ENCODE measurements at places on chromosomes 13 and 19.

DNA sequence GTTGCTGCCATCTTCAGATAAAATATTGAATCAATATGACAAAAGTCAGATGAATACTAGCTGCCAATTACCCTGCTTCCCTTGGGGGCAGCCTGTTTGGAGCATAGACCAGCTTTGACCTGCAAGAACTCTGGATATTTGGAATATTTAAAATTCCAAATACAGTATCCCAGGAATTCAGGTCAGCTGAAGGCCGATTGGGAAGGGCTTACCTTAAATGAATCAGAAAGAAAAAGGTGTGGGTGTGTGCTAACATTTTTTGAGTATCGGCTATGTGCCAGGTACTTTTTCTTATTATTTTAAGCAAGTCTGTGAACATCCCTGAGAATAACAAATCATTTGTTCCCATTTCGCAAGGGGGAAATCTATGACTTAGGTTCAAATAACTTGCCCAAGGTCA lies 1.8 kb upstream of the RUBCNL start:
- H3K4me3 ChIP-seq, result no peak overlapping the region
- no peaks in the 10 kb centered on the region for H3K36me3 ChIP-seq
- peaks cover 8% of the 10 kb centered on the region for H3K4me1 ChIP-seq
- peaks cover 2% of the 10 kb centered on the region for H3K27me3 ChIP-seq

DNA sequence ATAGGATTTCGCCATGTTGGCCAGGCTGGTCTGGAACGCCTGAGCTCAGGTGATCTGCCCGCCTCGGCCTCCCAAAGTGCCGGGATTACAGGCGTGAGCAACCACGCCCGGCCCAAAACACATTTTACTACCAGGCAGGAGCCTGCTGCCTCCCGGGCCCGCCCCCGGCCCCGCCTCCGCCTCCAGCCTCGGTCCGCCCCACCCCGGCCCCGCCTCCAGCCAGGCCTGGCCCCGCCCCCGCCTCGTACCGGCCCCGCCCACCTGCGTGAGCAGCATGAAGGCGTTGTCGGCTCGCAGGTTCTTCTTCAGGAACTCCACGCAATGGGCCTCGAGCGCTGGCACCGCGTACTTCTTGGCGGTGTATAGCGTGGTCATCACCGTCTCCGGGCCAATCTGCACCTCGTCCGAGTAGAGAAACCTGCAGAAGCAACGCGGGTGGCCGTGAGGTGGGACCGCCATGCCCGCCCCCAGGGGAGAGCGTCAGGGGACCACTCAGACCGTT lies 22.7 kb downstream of the BTBD2 start:
- no peaks in the 10 kb centered on the region for H3K4me1 ChIP-seq
- H3K4me3 ChIP-seq, result no peak overlapping the region
- H3K27me3 ChIP-seq, result no peaks in the 10 kb centered on the region
- H3K36me3 ChIP-seq, result no peaks in the 10 kb centered on the region

- no peak for DNase-seq
- H3K4me1 ChIP-seq, result no peaks in the 10 kb centered on the region
- no peak overlapping the region for H3K4me3 ChIP-seq
- H3K36me3 ChIP-seq, result no peaks in the 10 kb centered on the region
- no peaks in the 10 kb centered on the region for H3K27me3 ChIP-seq
- H3K27ac ChIP-seq, result no peak overlapping the region
These were observed 642.1 kb upstream of the ARGLU1 start for GRCh38 chr13:107209824-107210722.

DNA sequence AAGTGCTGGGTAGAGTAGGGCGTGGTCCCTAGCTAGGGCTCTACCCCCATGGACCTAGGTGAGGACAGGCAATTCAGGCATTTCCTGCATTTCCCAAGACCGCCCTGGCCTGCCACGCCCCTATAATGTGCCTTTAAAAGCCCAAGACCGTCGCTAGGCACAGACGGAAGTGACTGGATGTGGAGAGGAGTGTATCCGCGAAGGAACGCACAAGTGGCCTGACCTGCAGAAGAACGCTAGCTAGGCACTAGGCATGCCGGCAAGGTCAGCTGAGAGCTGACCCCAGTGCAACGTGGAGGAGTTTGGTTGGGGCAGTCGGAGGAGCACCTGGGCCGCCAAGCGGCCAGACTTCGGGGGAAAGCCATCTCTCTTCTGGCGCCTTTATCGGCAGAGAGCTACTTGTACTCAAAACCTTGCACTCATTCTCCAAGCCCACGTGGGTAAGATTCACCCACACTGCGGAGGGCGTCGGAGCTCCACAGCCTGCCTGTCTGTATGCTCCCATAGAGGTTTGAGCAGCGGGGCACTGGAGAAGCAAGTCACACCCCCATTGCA lies 370.0 kb downstream of the FGF9 start:
- H3K27me3 ChIP-seq, result no peaks in the 10 kb centered on the region
- no peak overlapping the region for H3K27ac ChIP-seq
- no peaks in the 10 kb centered on the region for H3K36me3 ChIP-seq
- peak; percentile 89 for DNase-seq

- no peaks in the 10 kb centered on the region for H3K27me3 ChIP-seq
- peak; percentile 70 for DNase-seq
- no peak overlapping the region for H3K4me3 ChIP-seq
- no peaks in the 10 kb centered on the region for H3K4me1 ChIP-seq
These were observed 6.0 kb downstream of the TEKTIP1 start for GRCh38 chr19:3544742-3545668.

DNA sequence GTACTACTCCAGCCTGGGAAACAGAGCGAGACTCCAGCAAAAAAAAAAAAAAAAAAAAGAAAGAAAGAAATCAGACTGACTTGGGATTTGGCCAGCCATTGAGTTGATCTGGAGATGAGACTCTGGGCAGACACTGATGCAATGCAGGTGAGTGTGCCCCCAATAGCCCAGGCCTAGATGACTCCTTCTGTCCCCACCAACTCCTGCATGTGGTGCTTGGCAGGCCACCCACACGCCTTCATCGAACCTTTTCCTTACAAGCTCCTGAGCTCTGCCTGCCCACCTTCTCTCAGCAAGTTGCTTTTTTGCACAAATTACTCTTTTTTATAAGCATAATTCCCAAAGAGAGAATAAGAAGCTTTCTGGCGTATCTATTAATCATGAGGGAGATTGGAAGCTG lies 97.9 kb upstream of the MBNL2 start:
- no peak overlapping the region for H3K4me3 ChIP-seq
- H3K36me3 ChIP-seq, result no peaks in the 10 kb centered on the region
- peaks cover 18% of the 10 kb centered on the region for H3K4me1 ChIP-seq
- no peak overlapping the region for H3K27ac ChIP-seq
- H3K27me3 ChIP-seq, result no peaks in the 10 kb centered on the region

GRCh38 chr13:80265348-80265747 lies 75.6 kb downstream of the SPRY2 start:
- no peak overlapping the region for H3K4me3 ChIP-seq
- DNase-seq, result no peak
- H3K27me3 ChIP-seq, result no peaks in the 10 kb centered on the region
- no peaks in the 10 kb centered on the region for H3K36me3 ChIP-seq
- no peak overlapping the region for H3K27ac ChIP-seq

- DNase-seq, result no peak
- no peaks in the 10 kb centered on the region for H3K4me1 ChIP-seq
- H3K4me3 ChIP-seq, result no peak within 1 kb of the TSS
- H3K36me3 ChIP-seq, result no peaks in the 10 kb centered on the region
These were observed at the start of gene ITGBL1 for GRCh38 chr13:101452519-101453485. Gene ITGBL1 (plus strand): TSS chr13:101452675. CDS start chr13:101452834, 159 bp downstream.

DNA sequence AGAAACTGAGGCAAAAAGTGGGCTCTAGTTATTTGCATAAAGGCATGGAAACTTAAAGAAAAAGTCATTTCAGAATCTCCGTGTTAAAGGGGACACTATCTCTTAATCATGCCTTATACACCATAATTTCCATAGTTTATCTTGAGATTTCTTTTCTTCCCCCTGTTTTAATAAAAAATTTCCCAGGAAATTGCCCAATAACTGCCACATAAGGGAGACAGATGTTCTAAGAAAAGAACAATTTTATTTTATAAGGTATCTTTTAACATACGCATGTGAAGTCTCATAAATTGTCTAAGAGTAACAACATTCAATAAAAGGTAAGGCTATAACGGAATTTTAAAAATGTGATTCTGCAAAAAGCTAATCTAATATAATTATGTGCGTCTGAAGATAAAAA lies 371.3 kb downstream of the IRS2 start:
- DNase-seq, result no peak
- H3K4me1 ChIP-seq, result no peaks in the 10 kb centered on the region
- no peak overlapping the region for H3K4me3 ChIP-seq
- H3K27ac ChIP-seq, result no peak overlapping the region
- H3K36me3 ChIP-seq, result no peaks in the 10 kb centered on the region
- H3K27me3 ChIP-seq, result no peaks in the 10 kb centered on the region

DNA sequence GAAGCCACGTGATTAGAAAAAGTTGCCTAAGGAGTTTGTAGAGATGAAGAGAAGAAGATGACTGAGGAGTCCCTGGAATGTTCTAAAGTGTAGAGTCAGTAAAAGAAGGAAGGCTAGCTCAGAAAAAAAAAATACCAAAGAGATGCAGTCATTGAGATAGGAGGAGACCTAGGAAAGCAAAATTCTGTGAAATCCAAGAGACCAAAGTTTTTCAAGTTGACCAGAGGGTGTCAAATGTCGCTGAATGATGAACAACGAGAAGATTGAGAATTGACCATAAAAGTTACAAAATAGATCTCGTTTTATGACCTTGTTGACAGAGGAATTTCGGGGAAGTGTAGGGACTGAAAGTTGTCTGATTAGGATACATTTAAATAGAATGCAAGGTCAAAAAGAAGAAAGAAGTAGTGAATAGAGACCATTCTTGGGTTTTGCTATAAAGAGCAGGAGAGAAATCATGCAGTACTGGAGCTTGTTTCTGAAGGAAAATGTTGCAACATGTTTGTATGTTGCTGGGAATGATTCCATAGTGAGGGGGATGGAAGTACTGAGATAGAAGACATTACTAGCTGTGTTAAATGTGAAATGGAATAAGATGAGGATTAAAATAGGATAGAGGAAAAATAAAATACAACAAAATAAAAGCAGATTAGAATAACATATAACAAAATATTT lies 30.2 kb upstream of the HTR2A start:
- H3K27me3 ChIP-seq, result no peaks in the 10 kb centered on the region
- DNase-seq, result peak; percentile 69
- no peak overlapping the region for H3K4me3 ChIP-seq
- no peaks in the 10 kb centered on the region for H3K4me1 ChIP-seq

DNA sequence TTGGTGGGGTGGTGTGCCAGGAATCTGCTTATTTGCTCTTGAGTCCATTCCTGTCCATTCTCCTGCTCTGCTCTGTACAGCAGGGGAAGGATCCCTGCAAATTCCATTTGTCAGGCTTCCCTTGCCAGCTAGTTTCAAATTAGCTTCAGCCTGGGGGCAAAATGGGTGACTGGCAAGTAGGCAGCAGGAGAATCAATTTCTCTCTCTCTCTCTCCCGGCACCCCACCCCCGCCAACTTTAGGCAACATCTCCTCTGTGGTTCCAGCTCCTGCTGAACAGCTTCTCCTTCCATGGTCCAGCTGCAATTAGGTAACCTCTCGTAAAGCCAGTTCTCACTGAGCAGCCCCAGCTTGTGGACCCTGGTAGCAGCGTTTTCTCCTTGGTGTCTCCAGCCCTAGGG lies 6.7 kb upstream of the MYCBP2 start:
- H3K27ac ChIP-seq, result no peak overlapping the region
- H3K27me3 ChIP-seq, result no peaks in the 10 kb centered on the region
- no peak for DNase-seq
- no peak overlapping the region for H3K4me3 ChIP-seq

GRCh38 chr19:35292421-35293362 lies 731 bp downstream of the MAG start:
- no peak overlapping the region for H3K4me3 ChIP-seq
- no peaks in the 10 kb centered on the region for H3K4me1 ChIP-seq
- H3K27ac ChIP-seq, result no peak overlapping the region
- H3K36me3 ChIP-seq, result no peaks in the 10 kb centered on the region
- no peak for DNase-seq

GRCh38 chr19:21910318-21910717 lies 74.3 kb upstream of the ZNF43 start:
- no peak overlapping the region for H3K4me3 ChIP-seq
- H3K27me3 ChIP-seq, result no peaks in the 10 kb centered on the region
- no peaks in the 10 kb centered on the region for H3K36me3 ChIP-seq
- no peak overlapping the region for H3K27ac ChIP-seq

Data from mesendoderm (in vitro differentiated cells).